ENCODE measurements at places on chromosomes 13 and 19.
A peak's percentile ranks its signal among the peaks of the same experiment; 100 is the strongest.

DNA sequence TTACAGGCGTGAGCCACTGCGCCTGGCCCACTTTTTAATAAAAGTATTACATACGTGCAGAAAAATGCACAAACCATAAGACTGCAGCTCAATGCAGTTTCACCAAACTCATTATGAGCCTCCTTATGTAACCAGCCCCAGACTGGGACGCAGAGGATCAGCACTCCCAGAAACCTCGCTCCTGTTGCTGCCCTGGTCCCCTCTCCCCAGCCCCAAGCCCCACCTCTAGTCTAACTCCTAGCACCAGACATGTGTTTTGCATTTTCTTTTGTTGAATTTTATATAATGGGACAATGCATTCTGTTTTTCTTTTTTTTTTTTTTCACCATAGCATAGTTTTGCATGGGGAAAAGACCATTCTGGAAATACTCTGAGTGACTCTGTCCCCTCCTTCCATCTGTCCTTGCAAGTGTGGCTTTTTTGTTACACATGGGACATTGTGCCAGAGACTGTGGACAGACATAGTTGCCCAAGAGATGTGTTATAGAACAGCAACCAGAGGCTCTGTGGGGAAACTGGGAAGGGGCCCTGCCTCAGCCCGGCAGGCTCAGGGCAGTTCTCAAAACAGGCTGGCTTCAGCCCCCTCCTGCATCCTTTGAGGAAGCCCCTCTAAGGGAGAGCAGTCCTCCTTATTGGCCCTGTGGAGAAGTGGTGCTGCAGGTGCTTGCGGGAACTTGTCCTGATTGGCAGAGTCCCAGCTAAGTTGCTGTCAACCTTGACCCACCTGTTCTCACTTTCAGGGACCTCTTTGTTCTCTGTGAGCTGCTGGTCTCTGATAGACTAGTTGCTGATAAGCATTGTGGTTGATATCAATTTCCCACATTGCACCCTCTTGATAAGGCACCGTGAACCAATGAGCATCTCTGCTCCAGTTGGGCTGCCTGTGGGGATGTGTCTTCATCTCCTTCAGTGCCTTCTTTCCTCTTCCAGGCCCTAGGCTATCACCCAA, 13.8 kb upstream of the OLFM4 start:
- DNase-seq = no peak

DNA sequence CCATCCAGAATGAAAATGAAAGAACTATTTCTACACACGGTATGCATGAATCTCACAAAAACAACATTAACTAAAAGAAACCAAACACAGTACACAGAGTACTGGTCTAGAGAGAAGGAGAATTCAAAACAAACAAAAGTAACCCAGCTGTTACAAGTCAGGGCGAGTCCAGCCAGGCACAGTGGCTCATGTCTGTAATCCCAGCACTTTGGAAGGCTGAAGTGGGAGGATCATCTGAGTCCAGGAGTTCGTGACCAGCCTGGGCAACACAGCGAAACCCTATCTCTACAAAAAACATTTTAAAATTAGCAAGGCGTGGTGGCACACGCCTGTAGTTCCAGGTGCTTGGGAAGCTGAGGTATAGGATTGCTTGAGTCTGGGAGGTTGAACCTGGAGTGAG, 1.7 kb upstream of the PSMC4 start:
- no peak for DNase-seq

DNA sequence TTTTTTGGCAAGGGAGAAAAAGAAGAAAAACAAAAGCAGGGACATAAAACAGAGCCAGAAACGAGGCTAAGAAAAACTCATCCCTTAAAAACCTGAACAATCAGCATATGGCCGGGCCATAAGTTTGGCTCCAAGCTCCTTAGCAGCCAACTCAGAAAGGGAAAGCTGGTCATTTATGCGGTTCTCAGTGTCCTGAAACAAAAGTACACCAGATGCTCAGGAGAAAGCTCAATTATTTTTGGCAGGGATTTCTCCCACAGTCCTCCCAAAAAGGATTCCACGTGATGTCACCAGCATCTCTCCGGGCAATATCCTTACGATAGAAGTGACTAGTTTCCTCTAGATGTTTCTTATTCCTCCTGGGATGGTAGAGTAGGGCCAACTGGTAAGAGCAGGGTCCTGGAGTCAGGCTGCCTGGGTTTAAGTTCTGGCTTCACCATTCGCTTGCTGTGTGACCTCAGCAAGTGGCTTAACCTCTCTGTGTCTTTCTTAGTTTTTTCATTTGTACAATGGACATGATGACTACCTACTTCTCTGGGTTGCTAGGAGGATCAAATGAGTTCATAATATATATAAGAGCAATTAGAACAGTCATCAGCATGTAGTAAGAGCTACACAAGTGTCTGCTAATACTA, 34.0 kb downstream of the PIN1 start:
- DNase-seq = no peak

GRCh38 chr13:36966404-36966803, 32.7 kb downstream of the ALG5 start:
- peak; percentile 18 for DNase-seq

- peak; percentile 66 for DNase-seq
Observed at GRCh38 chr13:33299626-33300025, 14.1 kb upstream of the STARD13 start.

GRCh38 chr19:56725829-56726424, 54.4 kb upstream of the ZNF835 start:
- DNase-seq = no peak

All from amniotic epithelial cell (primary cell).